ENCODE measurements at places on chromosomes 7 and 10. TPM values are rescaled to one million over a fixed set of nuclear protein-coding genes. Genes with fewer than 3 reads are reported as not detected.
A peak's percentile ranks its signal among the peaks of the same experiment; 100 is the strongest.

DNA sequence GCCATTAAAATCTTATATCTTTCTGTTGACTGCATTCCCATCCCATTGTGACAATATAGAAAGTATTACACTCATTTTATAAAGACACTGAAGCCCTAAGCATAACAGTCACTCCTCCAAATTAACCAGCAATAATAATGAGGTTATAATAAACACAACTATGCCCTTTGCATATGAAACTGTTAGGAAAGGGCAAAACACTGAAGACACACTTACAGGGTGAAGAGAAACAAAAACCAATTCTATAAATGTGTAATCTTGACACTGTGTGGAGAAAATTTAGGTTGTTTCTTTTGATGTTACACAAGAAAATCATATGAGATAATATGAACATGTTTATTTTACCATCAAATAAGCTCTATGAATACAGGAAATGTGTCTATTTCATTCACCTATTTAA, 14.0 kb upstream of the GPR37 start:
- DNase-seq, result no peak

GRCh38 chr7:42832667-42833066, 79.2 kb downstream of the C7orf25 start:
- no peak for DNase-seq

GRCh38 chr10:90947030-90947960, 26.4 kb upstream of the ANKRD1 start:
- DNase-seq, result no peak

DNA sequence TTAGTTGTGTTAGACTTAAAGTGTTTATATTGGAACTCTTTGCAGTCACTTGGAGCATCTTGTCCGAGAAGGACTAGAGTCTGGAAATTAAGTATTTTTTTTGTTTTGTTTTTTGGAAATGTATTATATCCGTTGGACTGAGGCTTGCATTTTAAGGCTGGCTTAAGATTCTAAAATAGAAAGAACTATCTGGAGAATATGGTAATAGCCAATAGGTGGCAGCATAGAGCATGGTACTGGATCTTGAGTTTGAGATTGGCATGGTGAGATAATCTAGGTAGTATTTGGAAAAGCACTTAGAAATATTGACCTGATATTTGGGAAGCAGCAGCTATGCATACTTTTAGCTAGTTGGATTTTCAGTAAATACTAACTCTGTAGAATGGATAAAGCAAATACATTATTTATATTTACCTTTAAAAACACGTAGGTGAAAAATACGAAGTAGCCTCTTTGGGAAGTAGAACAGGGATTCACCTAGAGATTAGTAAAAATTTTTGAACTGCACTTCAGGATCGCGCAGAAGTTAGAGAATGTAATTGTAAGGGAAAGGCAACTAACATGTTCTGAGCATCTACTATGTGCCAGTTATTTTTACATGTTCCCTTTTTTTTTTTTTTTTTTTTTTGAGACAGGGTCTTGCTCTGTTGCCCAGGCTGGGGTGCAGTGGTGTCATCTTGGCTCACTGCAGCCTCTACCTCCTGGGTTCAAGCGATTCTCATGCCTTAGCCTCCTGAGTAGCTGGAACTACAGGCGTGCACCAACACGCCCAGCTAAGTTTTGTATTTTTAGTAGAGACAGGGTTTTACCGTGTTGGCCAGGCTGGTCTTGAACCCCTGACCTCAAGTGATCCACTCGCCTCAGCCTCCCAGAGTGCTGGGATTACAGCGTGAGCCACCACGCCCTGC, 78.6 kb downstream of the LCOR start:
- peak; percentile 39 for DNase-seq

DNA sequence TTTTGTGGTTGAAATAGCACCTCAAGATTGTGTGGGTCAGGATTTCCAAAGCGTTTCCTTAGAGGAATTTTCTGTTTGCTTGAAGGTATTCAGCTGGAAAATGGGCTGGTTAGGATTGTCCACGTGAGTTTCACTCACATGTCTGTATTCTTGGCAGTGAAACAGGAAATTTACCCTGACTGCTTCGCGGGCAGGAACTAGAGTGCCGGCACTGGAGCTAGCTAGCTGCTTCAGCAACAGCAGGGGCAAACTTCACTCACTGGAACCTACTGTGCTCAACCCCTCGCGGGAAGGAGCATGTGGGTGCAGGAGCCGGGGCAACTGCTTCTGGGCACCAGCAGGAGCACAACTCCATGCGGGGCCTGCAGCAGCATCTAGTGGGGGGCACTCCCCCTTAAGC, 38.0 kb upstream of the RTKN2 start:
- no peak for DNase-seq

- no peak for DNase-seq
Observed at GRCh38 chr7:147990942-147991341, 599.6 kb upstream of the C7orf33 start.

- DNase-seq, result no peak
Observed at GRCh38 chr7:55349121-55349520, 16.0 kb upstream of the LANCL2 start.

GRCh38 chr10:74342991-74343390, 192.0 kb downstream of the ADK start:
- no peak for DNase-seq

DNA sequence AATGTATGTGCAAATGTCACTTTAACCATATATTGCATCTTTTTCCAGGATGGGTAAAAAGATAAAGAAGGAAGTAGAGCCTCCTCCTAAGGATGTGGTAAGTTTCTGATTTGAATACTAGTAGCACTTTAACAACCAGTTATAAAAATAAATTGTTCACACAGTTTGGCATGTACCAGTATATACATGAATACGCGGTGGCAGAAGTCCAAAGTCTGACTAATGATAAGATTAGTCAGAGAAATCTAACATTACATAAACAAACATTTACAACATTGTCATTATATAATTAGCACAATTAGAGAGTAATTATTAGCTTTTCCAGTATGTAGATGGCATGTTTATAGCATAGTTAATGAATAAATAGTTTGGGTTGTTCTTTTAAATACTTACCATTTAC, 4.1 kb downstream of the ARMC3 start:
- no peak for DNase-seq

DNA sequence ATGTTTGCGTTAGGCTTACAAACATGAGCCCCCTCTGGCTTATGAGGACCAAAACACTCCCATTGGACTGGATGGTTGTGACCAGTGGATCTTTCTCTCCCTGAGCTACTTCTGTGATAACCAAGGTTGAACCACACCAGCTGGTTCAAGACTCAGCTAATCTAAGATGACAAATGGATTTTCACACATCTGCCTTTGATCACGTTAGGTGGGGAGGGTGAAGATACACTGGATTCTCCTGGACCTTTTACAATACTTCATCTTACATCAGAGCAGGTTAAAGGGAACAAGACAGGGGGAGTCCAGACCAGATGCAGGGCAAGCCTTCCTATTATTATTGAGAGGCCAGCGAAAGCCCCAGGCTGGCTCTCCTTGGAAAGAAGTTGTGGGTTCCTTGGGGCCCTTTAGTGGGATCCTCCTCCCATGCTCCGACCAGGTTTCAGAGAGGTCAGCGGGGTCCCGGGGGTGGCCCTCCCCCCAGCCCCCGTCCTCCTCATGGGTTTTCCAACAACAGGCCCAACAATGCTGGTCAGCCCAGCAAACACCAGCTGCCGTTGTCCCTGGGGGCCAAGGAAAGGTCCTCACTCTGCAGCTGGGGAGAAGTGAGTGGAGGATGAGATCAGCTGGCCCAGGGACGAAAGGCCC, 2.8 kb downstream of the GFRA1 start:
- no peak for DNase-seq

DNA sequence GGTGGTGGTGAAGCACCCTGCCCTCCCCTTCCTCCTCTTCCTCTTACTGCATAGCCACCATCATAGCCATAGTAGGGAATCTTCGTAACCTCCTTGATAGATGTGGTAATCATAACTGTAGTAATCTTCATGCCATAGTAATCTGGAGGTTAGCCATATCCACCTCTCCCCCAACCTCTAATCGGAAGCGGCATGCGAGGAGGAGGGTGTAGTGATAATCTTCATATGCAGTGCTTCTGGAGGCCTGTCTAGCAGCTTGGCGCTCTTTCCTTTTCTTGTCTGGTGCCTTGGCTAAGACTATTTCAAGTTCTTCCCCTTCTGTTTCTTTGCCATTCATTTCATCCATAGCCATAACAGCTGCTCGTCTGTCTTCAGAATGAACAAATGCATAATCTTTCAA, 90.9 kb downstream of the MLLT10 start:
- DNase-seq, result no peak

- no peak for DNase-seq
Observed at GRCh38 chr10:97540669-97541500, 31.7 kb upstream of the ANKRD2 start.

DNA sequence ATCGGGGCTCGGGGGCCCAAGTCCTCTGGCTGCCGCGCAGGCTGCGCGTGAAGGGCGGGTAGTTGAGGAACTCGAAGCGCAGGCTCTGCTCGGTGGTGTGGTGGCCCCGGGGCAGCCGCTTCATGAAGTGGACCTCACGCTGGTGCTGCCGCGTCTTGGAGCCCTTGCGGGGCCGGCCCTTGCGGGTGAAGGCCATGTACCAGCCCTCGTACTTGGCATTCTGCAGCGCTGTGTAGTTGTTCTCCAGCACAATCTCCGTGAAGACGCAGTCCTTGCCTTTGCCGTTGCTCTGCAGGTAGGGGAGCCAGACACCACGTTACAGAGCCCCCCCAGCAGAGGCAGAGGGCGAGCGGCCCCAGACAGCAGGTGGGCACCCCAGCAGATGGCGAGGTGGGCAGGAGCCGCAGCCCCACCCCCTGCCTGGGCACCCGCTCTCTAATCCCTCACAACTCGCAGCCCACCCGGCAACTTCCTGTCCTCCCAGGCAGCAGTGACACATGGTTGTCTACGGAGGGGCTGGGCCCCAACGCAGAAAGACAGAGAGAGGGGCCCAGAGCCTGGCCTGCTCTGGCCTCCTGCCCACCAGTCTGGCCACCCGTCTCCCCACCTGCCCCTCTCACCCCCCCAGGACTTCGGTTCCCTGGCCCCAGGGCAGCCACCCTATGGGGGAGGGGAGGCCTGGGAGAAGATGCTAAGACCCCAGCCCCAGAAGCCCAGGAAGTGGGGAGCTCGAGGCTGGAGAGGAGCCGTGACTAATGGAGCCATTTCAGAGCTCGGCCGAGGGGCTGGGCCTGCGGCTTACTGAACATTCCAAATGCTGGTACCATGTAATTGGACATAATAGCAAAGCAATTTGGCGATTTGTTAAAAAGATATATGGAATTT, 5.3 kb downstream of the FGF8 start:
- no peak for DNase-seq

DNA sequence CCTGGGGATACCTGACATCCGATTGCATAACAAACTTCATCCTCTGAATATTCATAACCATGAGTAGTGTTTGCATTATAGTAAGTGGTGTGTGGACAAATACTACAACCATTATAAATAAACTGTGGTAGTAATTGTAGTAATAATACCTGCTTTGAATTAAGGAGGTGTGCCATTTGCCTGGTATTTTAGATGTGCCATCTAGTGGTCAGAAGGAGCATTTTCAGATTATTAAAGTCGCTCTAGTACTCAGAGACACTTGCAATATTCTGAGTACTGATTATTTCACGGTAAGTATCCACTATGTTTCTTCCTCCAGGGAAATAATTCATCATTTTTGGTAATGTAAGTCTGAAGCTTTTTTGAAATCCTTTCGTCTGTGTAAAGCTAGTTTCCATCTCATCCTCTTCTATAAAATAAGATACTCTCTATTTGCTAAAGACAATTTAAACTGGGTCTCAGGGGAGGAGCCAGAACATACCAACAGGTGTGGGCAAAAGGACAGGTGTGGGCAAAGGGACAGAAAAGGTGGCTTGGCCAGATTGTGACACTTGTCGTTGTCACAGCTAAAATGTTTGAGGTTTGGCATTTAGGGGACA, 115.3 kb upstream of the WDR11 start:
- DNase-seq, result no peak

DNA sequence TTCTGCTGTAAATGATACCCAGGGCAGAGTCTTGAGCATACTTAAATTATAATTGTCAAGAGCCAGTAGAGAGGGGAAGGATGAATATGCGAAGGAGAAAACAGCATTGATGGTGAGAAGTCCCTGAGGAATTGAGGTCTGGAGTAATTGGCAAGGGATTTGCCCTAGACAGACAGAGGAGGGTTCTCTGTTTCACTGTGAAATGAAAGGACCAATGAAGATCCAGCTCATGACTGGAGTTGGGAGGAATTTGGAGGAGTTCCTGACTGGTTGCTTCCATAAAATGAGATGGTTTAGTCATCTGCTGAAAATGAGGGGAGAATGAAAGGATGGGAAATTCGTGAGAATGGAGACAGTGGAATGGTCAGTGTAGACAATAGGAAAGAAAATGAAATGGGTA, 6.8 kb downstream of the PRPF18 start:
- DNase-seq, result no peak

DNA sequence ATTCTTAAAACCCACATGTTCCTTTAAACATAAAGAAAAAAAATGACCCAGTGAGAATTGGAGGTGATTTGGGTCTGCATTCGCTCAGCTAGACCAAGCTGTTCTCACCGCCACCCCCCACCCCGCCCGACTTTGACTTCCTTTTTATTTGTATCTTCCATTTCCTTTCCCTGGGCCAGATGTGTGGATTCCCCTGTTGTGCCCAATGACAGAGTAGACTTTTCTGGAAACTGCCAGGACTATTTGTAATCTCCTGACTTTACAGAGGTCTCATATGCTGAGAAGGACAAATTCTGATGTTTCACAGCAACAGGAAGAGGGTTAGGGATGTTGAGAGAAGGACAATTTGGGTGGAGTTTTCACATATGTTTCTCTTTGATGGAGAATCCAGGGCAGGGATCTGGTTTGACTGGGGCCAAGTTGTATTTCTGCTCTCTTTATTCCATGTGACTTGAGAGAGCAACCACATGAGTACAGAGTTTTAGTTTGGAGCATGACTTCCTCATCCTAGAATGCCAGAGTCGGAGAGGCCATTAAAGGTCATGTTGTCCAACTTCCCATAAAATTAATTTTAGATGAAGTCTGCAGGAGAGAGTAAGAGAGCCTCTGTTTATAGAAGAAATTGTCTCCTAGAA, 1023.2 kb downstream of the LRMDA start:
- DNase-seq, result no peak

DNA sequence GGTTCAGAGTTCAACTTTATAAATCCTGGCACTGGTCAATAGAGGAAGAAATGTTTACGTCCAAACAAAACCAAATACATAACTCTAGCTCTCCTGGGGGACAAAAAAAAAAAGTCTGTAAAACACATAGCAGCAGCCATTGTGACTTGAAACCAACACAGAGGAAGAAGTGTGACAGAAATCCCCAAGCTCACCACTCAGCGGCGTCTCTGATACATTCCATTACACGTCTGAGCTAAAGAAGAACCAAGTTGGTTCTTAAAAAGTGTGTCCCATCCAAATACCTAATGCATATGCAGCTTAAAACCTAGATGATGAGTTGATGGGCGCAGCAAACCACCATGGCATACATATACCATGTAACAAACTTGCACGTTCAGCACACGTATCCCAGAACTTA, 58.3 kb upstream of the NANOS1 start:
- DNase-seq, result no peak

GRCh38 chr7:70340236-70340635, 742.0 kb downstream of the AUTS2 start:
- no peak for DNase-seq

ADAM22 gene
- total RNA-seq, result 1.1 TPM

SKIDA1 gene
- 1.2 TPM for total RNA-seq

FAM131B gene
- total RNA-seq, result 1.6 TPM

SSC4D gene
- total RNA-seq, result 1.4 TPM

CACNA2D1 gene
- total RNA-seq, result 18.8 TPM

FGL2 gene
- total RNA-seq, result not detected

SLC16A9 gene
- total RNA-seq, result 1.5 TPM

C7orf33 gene
- not detected for total RNA-seq

PNLIPRP1 gene
- total RNA-seq, result not detected

BEND7 gene
- 18.3 TPM for total RNA-seq

PROSER2 gene
- 12.7 TPM for total RNA-seq

PLXDC2 gene
- total RNA-seq, result 0.92 TPM

SLC39A12 gene
- not detected for total RNA-seq

SEC23IP gene
- total RNA-seq, result 58.3 TPM
